ENCODE measurements at places on chromosomes 3 and 15. TPM values are rescaled to one million over a fixed set of nuclear protein-coding genes. Genes with fewer than 3 reads are reported as not detected.

C3orf80 gene
- total RNA-seq, result not detected

CAMP gene
- total RNA-seq, result not detected

STAB1 gene
- total RNA-seq, result 4.5 TPM

EPB42 gene
- not detected for total RNA-seq

SMARCC1 gene
- 155 TPM for total RNA-seq

CPNE9 gene
- total RNA-seq, result 1.2 TPM

CDCP1 gene
- total RNA-seq, result not detected

SERPINI1 gene
- total RNA-seq, result 7.0 TPM

REC114 gene
- total RNA-seq, result not detected

EBLN2 gene
- total RNA-seq, result 10.2 TPM

CHST13 gene
- not detected for total RNA-seq

SLC28A2 gene
- total RNA-seq, result not detected

ANKRD63 gene
- total RNA-seq, result 0.25 TPM

SHF gene
- 15.4 TPM for total RNA-seq

HESX1 gene
- total RNA-seq, result 0.39 TPM

SMAD6 gene
- 0.37 TPM for total RNA-seq

IL17RE gene
- 0.34 TPM for total RNA-seq

ANKUB1 gene
- total RNA-seq, result not detected

Measured in B cell (primary cell).